PC-9 (cell line): ENCODE measurements at places on chromosomes 7 and 10. TPM values are rescaled to one million over a fixed set of nuclear protein-coding genes. Genes with fewer than 3 reads are reported as not detected.

DNA sequence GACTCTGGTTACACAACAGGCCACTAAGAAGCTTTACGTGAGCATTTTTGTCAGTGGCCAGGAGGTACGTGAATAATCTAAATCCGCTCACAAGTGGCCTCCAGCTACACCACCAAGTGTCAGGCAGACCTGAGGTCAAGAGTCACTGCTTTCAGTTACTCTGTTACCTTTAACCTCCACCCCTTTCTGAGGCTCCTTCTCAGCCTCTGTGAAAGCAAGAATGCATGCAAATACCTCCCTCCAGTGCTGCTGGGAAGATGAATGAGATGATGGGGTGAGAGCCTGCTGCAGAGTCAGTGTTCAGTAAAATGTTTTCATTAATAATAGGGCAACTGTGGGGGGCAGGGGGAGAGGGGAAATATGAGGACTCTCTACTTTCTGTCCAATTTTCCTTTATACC, 11.2 kb downstream of the DDC start:
- no peak for DNase-seq
- 0 out of 2 replicates have a peak, but pooled peaks cover 7% of the 10 kb centered on the region for H3K27me3 ChIP-seq
- H3K36me3 ChIP-seq: no peaks in the 10 kb centered on the region
- H3K27ac ChIP-seq: no peak overlapping the region
- H3K4me1 ChIP-seq: peaks cover 9% of the 10 kb centered on the region

- no peaks in the 10 kb centered on the region for H3K27me3 ChIP-seq
- no peak overlapping the region for H3K4me3 ChIP-seq
- no peak for DNase-seq
- no peaks in the 10 kb centered on the region for H3K4me1 ChIP-seq
Measured at GRCh38 chr10:82817676-82818422, 942.9 kb downstream of the NRG3 start.

- H3K4me3 ChIP-seq: no peak overlapping the region
- H3K27me3 ChIP-seq: no peaks in the 10 kb centered on the region
- no peaks in the 10 kb centered on the region for H3K4me1 ChIP-seq
- no peak for DNase-seq
- no peaks in the 10 kb centered on the region for H3K36me3 ChIP-seq
- H3K27ac ChIP-seq: no peak overlapping the region
Measured at GRCh38 chr10:18282094-18282493, 141.9 kb downstream of the CACNB2 start.

- H3K4me1 ChIP-seq: peaks cover 15% of the 10 kb centered on the region
- no peaks in the 10 kb centered on the region for H3K36me3 ChIP-seq
- H3K4me3 ChIP-seq: no peak overlapping the region
- DNase-seq: no peak
- H3K27ac ChIP-seq: no peak overlapping the region
Measured at GRCh38 chr7:101936611-101937231, 119.3 kb downstream of the CUX1 start.

DNA sequence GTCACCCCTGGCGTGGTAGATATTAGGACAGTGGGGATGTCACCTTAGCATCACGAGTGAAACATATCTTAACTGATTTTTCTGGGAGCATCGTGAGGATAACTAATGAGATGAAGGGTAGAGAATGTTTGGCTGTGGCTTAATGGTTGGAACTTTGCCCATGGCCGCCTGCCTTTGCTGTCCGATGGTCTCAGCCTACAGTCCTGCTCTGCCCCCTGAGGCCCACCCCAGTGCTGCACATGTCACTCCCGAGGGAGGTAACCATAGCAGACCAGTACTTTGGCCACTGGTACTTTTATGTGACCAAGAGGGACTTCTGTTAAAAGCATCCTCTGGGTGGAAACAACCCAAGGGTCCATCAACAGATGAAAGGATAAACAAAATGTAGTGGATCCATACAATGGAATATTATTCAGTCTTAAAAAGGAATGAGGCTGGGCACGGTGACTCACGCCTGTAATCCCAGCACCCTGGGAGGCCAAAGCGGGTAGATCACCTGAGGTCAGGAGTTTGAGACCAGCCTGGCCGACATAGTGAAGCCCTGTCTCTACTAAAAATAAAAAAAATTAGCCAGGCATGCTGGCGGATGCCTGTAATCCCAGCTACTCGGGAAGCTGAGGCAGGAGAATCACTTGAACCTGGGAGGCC, 58.4 kb downstream of the TACR2 start:
- H3K4me3 ChIP-seq: no peak overlapping the region
- H3K4me1 ChIP-seq: peaks cover 51% of the 10 kb centered on the region
- peaks cover 5% of the 10 kb centered on the region; the same call in 1 of the 2 replicates for H3K36me3 ChIP-seq
- H3K27ac ChIP-seq: no peak overlapping the region
- H3K27me3 ChIP-seq: no peaks in the 10 kb centered on the region

GRCh38 chr7:5375925-5376324, 47.7 kb downstream of the TNRC18 start:
- H3K4me1 ChIP-seq: no peaks in the 10 kb centered on the region
- no peaks in the 10 kb centered on the region for H3K27me3 ChIP-seq
- DNase-seq: no peak
- H3K27ac ChIP-seq: no peak overlapping the region
- no peak overlapping the region for H3K4me3 ChIP-seq
- H3K36me3 ChIP-seq: peaks cover 10% of the 10 kb centered on the region; the same call in 1 of the 2 replicates

- peaks cover 28% of the 10 kb centered on the region for H3K4me1 ChIP-seq
- H3K27ac ChIP-seq: no peak overlapping the region
- H3K27me3 ChIP-seq: no peaks in the 10 kb centered on the region
- no peak overlapping the region for H3K4me3 ChIP-seq
- DNase-seq: no peak
- no peaks in the 10 kb centered on the region for H3K36me3 ChIP-seq
Measured at GRCh38 chr10:24851629-24852028, 100.8 kb downstream of the PRTFDC1 start.

DNA sequence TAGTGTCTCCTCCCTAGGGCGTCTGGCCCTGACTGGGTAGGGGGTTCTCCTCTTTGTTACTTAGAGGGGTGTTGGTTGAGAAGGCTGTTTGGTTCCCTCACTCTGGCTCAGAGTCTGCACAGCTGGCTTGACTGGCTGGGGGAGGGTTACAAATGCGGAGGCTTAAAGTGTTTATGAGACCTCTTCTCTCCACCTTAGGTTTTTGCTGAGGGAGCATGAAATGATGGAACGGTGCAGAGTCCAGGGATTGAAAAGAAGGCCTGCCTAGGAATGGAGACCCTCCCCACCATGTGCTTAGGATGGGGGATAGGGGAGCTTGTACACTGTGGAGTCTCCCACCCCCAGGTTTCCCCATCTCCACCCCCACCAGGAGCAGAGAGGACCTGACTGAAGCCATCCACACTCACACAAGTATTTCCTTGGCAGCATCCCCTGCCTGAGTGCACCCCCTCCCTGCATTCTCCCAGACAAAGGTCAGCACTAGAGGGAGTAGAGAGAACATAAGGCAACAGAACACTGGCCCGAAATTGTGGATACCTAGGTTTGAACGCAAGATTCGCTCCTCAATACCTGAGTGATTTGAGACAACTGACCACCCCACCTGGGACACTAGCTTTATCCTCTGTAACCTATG, 1.7 kb upstream of the LDB1 start:
- no peaks in the 10 kb centered on the region for H3K27me3 ChIP-seq
- no peaks in the 10 kb centered on the region for H3K36me3 ChIP-seq
- H3K4me1 ChIP-seq: no peaks in the 10 kb centered on the region; the same call in 1 of the 2 replicates
- H3K4me3 ChIP-seq: no peak overlapping the region
- no peak for DNase-seq

DNA sequence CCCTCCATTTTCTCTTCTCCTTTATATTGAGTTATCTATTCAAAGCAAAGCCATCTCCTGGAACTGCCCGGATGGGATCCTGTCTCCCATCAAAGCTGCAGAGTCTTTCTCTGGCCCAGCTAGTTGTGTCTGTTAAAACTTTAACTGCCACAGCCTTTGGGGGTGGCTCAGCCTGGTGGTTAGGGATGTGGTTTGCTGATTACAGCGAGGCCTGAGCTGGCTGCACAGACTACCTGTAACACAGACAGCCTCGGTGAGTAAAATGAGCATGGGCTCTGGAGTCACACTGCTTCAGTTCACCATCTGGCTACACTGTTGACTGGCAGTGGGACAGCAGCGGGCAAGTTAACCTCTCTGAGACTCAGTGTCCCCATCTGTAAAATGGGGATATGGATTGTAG, 18.4 kb upstream of the HABP2 start:
- H3K36me3 ChIP-seq: no peaks in the 10 kb centered on the region
- H3K27me3 ChIP-seq: peaks cover 23% of the 10 kb centered on the region
- no peaks in the 10 kb centered on the region for H3K4me1 ChIP-seq
- DNase-seq: no peak
- no peak overlapping the region for H3K4me3 ChIP-seq

GRCh38 chr7:140881507-140882228, 43.1 kb downstream of the BRAF start:
- H3K27ac ChIP-seq: no peak overlapping the region
- no peaks in the 10 kb centered on the region for H3K36me3 ChIP-seq
- H3K4me1 ChIP-seq: peaks cover 9% of the 10 kb centered on the region

DNA sequence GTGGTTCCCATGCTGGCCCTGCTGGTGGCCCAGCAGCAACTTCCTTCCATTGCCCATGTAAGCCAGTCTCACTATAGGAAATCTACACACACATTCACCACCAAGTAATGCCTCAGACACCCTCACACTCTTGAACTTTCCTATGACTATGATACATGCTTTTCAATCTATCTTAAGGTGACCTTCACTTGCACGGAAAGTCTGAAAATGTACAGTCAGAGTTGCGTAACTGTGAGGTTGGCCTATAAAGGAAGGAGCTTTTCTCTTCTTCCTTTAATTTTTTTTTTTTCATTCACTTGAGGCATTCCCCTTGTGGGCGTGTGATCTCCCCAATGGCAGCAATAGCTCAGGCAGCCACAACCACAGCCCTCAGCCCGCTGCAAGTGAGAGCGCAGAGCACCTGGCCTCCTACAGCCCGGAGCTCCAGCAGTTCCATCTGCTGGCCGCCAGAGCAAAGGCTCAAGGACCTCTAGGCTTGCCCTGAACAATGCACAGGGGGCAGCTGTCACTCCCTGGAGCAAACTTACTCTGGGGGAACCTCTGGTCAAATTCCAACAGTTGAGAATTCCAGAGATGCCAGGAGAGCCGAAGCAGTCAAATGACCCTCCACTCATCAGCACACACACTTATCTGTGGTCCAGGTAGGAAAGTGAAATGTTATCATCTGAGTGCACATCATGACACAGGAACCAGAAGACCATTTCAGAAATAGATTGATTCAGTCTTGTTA, 123.1 kb upstream of the ADO start:
- no peak for DNase-seq
- H3K27ac ChIP-seq: no peak overlapping the region
- no peaks in the 10 kb centered on the region for H3K4me1 ChIP-seq
- H3K4me3 ChIP-seq: no peak overlapping the region
- 0 out of 2 replicates have a peak, but pooled peaks cover 3% of the 10 kb centered on the region for H3K27me3 ChIP-seq

GRCh38 chr10:126599949-126600682, 70.4 kb downstream of the C10orf90 start:
- H3K27me3 ChIP-seq: 0 out of 2 replicates have a peak, but pooled peaks cover under 1% of the 10 kb centered on the region
- DNase-seq: no peak
- no peaks in the 10 kb centered on the region for H3K36me3 ChIP-seq
- no peak overlapping the region for H3K4me3 ChIP-seq
- no peak overlapping the region for H3K27ac ChIP-seq

The SDK1 gene
- not detected in 2 replicates for total RNA-seq

The SUN3 gene
- 0.24 TPM in 1 of 2 replicates, not detected in the other for total RNA-seq

The NME8 gene
- not detected in 2 replicates for total RNA-seq

The LIPJ gene
- not detected in 2 replicates for total RNA-seq

The NCAPG2 gene
- total RNA-seq: 99.5 and 124 TPM in 2 replicates
